ENCODE measurements at places on chromosomes 7 and 10.

DNA sequence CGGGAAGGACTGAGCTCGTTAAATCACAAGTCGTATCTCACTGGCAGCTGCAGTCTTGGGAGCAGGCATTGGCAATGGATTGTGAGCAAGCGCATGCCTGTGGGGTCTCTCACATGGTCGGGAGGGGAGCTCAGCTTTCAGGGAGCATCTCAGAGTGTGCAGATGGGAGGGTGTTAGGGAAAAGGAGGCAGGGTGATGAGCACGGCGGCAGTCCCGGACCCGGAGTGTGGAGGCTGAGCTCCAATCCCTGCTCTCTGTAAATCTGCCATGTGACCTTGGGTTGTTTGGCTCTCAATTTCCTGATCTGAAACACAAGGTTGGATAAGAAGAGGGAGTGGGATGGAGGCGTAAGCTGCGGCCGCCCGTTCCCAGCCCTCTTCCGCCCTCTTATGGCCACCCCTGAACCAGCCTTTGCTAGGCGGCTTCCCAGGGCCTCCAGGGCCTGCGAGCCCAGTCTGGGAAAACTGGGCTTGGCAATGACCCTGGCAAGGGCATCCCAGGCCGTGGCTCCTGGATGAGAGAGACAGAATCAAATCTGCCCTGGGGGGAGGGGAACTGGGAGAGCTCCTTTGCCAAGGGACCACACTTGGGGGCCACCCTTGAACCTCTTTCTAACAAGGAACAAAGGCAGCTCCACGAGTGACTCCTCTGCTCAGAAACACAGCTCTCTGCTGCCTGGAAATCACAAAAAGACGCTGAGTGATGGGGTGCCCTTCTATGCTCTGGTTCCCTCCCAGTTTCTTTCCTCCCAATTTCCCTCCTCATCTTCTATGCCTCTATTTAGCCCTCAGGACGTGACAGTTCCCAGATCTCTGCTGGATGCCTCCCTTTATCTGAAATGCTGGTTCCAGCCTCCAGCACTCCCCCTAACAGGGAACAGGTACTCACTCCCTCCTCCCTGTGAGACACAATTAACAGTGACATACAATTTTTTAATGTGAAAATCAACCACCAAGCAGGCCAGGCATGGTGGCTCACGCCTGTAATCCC lies 41.7 kb upstream of the LOXL4 start:
- peak; percentile 69 for DNase-seq

DNA sequence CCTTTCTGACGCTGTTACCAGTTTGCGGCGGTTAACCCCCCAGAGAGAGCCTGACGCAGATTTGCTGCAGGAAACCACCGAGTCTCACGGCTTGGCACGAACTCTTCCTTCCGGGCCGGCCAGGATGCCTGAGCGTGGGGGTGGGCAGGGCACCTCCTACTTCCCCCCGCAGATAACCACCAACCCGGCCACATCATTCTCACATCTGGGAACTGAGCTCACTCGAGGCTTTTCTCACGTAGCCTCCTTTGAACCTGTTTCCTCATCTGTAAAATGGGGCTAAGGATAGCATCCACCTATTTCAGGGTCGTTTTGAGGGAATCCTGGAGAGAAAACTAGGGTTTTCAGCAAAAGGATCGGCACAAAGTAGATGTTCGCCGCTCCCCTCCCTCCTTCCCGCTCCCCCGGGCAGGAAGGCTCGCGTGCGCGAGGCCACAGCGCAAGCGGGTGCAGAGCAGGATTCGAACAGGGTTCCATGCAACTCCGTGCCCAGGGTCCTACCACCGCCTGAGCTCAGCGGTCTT lies 23.6 kb downstream of the DDIT4 start:
- no peak for DNase-seq

DNA sequence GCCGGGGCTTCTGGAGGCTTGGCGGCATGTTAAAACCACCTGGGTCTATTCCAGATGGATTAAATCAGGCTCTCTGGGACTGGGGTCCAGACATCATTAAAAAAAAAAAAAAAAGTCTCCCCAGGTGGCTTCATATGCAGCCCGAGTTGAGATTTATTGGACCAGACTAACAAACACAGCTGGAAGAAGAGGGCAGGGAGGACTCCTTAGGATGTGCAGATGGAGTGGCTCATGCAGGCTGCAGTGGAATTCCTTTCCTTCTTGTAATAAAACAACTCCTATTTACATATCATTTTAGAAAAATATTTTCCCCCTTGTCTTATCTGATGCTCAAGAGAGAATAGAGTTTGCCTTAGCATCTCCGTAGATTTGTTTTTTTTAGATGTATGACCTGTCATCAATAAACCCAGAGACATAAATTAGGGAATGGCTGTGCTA lies 238.1 kb downstream of the CAMK1D start:
- DNase-seq = no peak

DNA sequence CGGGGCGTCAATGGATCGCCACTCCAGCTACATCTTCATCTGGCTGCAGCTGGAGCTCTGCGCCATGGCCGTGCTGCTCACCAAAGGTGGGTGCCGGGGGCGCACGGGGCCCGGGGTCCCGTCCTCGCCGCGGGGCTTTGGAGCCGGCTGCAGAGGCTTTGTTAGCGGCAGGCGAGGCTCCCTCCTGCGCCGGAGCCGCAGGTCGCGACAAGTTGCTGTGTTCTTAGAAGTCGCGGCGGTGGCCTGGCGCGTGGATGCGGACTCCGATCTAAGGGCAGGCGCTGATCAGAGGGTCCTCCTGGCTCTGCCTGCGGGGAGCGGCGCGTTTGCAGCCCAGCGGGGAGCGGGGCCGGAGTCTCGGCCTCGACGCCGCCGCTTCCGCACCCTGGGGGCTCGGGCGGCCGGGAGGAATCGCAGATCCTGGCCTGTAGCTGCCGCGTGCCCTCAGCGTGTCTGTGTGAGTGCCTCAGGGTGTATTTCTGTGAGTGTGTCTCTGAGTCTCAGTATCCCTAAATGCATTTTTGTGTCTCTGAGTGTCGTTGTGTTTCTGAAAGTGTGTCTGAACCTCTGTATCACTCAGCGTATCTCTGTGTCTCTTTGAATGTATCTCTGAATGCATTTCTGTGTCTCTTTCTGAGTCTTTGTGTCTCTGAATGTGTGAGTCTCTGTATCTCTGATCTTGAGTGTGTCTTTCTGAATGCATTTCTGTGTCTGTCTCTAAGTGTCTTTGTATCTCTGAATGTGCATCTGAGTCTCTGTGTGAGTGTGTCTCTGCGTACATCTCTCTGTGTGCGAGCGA lies 766 bp downstream of the BAMBI start:
- no peak for DNase-seq

DNA sequence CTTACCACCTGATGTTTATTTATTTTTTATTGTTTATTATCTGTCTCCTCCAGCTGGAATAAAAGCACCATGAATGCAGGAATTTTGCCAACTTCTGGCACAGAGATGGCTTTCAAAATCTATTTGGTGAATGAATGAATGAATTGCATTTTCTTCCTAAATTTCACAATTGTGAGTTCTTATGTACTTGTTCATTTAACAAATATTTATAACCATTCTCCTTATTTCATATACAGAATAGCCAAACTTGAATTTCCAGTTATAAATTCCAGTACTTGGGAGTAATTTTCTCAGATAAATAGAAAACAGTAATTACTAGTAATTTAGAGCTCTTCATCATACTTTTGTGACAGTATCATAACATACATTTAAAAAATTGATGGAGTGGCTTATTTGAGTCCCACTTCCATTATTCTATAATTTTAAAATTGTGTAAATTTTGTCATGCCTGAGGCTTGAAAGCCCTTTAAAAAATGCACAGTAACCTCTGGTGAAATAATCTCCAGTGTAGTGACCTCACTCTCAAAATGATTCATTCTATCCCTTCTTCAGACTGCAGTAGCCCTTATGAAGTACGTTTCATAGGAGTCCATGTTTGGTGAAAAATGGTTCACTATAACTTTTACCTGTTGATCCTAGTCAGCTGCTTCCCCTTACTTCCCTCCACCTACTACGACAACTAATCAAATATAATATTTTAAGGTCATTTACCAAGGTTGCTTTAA lies 40.0 kb upstream of the SRI start:
- DNase-seq = no peak

DNA sequence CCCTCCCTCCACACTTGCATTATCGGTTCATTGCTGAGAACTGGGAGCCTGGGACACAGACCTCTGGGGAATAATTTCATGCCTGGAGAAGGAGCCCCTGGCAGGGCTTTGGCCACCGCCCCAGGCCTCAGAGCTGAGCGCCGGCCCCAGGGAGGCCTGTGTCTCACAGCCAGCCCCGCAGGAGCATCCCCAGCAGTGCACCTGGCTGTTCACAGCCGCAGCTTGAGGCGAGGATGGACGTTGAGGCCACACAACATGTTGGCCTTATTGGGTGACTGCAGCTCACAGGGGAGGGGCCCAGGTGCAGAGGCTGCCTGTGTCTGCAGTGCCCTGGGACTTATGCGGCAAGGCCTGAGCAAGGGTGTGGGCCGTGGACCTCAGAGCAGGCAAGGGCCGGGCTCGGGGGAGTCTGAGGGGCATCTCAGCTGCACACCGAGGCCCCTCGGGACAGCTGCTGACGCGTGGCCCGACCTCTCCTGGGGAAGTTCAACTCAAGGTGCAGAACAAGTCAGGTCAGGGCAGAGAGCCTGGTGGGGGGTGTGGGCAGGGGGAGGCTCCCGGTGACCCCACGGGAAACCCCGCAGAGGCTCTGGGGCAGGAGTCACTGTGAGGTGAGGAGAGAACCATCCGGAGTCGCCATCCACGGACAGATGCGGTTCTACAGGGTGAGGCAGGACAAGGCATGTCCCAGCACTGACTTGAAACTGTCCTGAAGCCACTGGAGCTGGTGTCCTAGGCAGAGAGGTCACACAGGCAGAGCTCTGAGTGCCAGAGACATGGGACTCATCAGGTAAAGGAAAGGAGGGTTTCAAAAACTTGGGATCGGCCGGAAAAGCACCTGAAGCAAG lies 13.1 kb upstream of the UBE3C start:
- no peak for DNase-seq

- DNase-seq = no peak
Observed at GRCh38 chr7:157983502-157984422, 603.9 kb downstream of the PTPRN2 start.

DNA sequence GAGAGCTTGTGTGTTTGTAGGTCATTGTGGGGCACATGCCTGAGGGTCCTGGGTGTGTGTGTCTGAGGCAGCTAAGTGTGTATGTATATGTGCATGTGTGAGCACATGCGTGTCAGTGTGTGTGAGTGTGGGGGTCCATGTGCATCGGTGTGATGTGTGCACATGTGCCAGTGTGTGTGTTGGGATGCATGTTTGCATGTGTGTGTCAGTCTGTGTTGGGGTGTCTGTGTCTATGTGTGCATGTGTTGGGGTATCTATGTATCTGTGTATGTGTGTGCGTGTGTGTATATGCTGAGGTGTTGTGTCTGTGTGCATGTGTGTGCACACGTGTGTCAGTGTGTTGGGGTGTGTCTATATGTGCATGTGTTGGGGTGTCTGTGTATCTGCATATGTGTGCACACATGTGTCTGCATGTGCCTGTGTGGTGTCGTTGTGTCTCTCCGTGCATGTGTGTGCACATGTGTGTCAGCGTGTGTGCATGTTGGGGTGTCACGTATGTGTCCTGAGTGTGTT lies 33.3 kb downstream of the PWWP2B start:
- no peak for DNase-seq

- no peak for DNase-seq
Observed at GRCh38 chr10:22850541-22850940, 77.3 kb upstream of the ARMC3 start.

DNA sequence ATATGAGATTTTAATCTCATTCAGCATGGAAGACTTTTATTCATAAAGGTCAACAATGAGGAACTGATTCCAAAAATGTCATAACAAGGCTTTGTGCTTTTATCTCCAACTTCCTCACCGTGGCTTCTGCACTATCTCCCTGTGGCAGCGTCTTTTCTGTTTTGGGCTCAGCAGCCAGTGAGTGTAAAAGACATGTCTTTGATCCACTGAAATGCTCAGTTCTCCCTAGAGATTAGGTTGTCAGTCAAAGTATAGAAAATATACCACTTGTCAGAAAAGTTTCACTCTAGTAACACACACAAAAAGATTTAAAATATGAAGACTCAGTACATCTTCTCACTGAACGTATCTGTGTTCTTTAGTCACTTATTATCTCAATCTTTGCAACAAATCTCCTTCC lies 901.8 kb upstream of the ZWINT start:
- no peak for DNase-seq

DNA sequence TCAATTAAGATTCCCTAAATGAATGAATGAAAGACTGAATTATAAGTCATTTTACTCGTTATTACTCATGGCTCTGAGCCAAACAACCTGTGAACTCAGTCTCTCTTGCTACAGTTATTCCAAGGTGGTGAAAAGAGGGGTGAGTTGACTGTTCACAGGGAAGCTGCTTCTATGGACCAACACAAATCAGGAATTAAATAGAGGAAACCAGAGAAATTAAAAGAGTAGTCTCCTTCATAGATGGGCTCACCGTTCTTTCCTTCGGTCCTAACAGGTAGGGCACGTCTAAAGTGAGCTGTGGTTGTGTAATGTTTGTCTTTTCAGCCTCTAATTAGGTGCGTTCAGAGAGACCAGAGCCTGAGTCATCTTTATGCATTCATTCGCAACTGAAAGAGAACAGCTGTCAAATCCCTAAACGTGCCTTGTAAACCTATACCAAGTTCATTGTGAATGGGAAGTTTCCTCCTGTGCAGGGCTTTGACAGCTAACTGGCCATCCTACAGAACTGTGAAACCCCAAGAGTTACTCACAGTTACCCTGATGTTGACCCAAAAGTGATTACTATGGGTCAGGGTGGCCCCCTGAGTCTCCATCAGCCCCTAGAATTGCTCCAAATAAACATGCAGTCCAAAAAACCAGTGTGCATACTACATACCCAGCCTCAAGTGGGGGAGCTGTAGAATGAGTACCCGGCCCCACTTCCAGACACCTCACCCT lies 18.2 kb upstream of the C10orf53 start:
- DNase-seq = no peak

Measured in DMS 273 treated with DMSO at 0.1 percent for 48 hours (cell line).